ENCODE measurements at places on chromosomes 1 and 21.

- DNase-seq: no peak
These were observed 594.7 kb upstream of the CAMK1G start for GRCh38 chr1:208988811-208989222.

DNA sequence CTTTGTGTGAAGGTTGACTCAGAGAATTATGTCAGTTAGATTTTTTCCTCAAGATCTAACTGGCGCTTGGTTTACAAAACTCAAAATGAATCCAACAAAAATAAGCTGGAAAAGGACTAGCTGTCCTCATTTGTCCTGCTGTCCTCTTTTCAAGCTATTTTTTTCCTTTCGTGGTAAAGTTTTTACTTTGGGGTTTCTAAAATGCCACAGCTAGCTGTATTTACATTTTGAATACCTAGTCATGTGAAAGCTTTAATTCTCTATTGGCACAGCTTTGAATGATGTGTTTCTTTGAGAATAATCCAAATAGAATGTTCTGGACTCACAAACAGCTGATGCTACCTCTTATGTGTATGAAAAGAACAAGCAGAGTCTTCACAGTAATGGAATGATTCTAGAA lies 673.6 kb upstream of the NR5A2 start:
- DNase-seq: no peak

GRCh38 chr1:199150756-199151155 lies 511.9 kb downstream of the PTPRC start:
- DNase-seq: no peak

GRCh38 chr21:34693192-34693810 lies 24.5 kb downstream of the CLIC6 start:
- peak; percentile 59 for DNase-seq

- no peak for DNase-seq
These were observed 241.9 kb downstream of the RWDD3 start for GRCh38 chr1:95475686-95476457.

DNA sequence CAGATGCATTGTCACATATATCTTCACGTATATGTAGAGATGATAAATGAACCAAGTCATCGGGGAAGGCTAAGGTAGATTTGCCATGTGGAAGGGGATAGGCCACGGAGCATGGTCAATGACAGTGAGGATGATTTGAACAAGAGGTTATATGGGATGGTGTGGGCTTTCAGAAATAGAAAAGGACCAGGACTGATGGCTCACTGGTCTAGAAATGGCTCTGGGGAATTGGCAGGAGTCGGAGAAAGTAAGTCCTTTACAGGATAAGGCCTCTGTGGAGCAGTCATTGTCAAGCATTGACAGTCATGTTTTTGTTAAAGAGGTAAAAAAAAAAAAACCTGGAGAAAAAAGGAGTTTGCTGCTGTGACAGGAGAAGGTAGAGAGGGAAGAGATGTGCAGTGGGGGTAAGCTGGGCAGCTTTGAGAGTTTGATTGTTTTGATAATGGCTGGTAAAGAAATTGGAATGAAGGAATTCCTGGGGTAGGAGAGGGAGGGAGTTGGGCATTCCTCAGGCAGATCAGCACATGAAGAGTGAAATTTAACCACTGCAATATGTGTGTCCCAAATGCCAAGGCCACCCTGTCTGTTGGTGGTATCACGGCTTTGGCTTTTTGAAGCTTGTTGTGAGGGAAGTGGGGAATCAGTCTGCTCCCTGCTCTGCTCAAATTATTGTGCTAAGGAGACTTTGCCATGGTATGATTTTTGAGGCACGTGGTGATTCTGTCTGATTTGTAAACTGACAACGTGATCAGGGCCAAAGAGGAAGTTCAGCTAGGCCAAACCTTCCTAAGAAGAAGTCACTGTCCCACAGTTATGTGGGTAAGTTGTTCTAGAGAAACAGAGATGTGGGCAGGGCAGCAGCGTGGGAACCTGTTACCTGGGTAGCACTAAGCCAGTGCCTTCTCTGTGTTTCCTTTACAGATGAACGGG lies 26.0 kb downstream of the MACF1 start:
- no peak for DNase-seq

GRCh38 chr1:228000836-228001563 lies 5.8 kb upstream of the WNT3A start:
- no peak for DNase-seq

- no peak for DNase-seq
These were observed 322.9 kb downstream of the MATN1 start for GRCh38 chr1:30400507-30400906.

DNA sequence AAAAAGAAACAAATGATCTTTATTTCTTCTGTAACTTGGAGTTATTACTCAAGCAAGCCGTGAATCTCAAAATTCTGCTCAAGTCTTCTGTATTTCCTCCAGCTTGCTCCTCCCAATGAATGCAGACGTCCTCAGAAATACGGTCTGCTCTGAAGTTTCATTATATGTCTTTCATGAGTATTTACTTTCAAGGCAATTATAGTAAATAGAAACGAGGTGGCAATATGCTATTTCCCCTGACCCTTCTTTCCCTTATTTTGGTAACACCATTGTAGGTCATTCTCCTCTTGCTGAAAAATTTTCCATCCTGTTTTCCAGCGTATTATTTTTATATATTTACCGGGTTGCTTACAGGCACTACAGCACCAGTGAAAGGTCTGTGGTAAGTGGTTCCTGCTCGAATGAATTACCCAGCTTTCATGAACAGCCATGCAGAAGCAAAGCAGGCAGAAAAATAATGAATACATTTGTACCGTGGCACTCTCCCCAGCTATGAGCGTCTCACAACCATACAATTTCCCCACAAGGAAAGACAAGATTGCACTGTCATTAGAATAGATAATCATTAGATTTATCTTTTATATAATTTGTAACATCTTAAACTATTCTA lies 350.9 kb upstream of the PKN2 start:
- no peak for DNase-seq

- DNase-seq: peak; percentile 77
These were observed 12.9 kb downstream of the COPA start for GRCh38 chr1:160330119-160330518.

DNA sequence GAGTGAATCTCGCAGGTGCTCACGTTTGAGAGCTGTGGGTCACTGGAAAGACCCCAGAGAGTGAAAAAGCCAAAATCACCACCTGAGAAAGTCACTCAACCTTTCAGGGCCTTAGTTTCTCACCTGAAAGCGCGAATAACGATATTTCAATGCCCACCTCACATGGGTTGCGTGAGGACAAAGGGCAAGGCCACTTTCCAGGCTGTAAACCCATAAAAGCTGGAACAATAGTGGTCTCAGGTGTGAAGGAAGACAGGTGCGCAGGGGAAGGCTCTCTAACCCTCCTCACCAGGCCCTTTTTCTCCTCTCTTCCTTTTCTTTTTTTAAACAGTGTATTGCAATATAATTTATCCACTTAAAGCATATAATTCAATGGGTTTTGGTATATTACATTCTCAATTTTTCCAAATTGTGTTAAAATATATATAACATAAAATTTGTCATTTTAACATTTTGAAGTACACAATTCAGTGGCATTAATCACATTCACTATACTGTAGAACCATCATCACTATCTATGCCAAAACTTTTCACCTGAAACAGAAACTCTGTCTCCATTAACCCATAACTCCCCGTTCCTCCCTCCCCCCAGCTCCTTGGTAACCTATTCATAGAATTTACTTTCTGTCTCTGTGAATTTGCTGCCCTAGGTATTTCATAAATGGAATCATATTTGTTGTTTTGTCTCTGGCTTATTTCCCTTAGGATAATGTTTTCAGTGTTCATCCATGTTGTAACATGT lies 118.4 kb upstream of the TNR start:
- no peak for DNase-seq

- DNase-seq: no peak
These were observed 83.9 kb downstream of the DYRK1A start for GRCh38 chr21:37450445-37450941.

GRCh38 chr21:38556390-38556789 lies 58.1 kb upstream of the ERG start:
- no peak for DNase-seq

GRCh38 chr1:165476776-165477175 lies 31.9 kb upstream of the RXRG start:
- no peak for DNase-seq

GRCh38 chr1:227893949-227894721 lies 53.6 kb downstream of the WNT9A start:
- DNase-seq: no peak

- DNase-seq: peak; percentile 83
These were observed at the start of gene ATP5IF1 for GRCh38 chr1:28235755-28236655. TSS of gene ATP5IF1 (plus strand) at chr1:28236124. CDS start at chr1:28236184, 60 bp downstream.

- DNase-seq: no peak
These were observed 572 bp downstream of the FUCA1 start for GRCh38 chr1:23867542-23867894.

DNA sequence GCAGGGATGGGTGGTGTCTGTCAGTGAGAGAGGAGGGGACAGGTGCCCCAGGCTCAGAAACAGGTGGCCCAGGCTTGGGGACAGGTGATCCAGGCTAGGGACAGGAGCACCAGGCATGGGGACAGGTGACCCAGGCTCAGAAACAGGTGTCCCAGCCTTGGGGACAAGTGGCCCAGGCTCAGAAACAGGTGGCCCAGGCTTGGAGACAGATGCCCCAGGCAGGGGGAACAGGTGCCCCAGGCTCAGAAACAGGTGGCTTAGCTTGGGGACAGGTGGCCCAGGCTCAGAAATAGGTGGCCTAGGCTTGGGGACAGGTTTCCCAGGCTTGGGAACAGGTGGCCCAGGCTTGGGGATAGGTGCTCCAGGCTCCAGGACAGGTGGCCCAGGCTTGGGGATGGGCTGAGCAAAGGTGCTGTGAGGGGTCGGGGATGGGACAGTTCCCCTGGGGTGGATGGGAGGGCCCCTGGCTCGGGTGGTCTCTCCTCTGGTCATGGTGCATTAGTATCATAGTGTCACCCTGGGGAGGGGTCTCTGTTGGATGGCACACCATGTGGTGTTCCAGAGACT lies 87.7 kb upstream of the C1orf174 start:
- DNase-seq: no peak

GRCh38 chr1:20610970-20611369 lies 22.1 kb downstream of the CDA start:
- no peak for DNase-seq

- no peak for DNase-seq
These were observed 12.1 kb downstream of the PGBD2 start for GRCh38 chr1:248918131-248918530.

- DNase-seq: no peak
These were observed 99.6 kb downstream of the ATP6V1G3 start for GRCh38 chr1:198440842-198441241.

GRCh38 chr1:34155860-34156259 lies 9.2 kb downstream of the CSMD2 start:
- DNase-seq: no peak

DNA sequence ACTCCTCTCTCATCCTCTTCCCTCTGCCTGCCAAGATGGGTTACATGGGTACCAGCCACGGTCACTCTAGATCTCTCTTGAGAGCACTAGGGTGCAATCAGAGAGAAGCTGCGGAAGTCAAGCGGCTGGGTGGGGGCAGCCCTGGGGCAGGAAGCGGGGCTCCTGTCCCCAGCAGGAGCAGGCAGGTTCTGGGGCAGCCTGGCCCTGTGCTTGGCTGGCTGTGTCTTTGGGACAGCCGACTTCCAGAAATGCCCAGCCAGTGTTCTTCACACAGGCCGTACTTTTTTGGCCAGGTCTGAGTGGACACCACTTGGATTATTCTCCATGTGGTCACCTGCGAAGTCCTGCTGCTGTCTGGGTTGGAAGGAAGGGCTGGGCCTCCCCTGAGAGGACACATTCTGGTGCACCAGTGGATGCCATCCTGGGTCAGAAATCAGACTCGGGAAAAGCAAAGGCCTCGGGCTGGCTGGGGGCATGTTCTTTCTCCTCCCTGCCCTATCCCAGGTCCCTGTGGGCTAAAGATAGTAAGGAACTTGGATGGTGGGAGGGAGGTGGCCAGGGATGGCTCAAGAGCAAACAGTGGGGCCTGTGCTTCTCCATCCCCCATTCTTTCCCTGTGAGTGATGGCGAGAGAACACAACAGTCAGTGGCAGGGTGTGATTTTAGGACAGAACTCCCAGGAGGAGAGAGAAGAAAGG lies 93.7 kb downstream of the ITPKB start:
- no peak for DNase-seq

GRCh38 chr1:210232511-210233215 lies at the start of gene SERTAD4:
TSS of gene SERTAD4 (plus strand) at chr1:210232796. CDS start at chr1:210237961, 5,165 bp downstream.
- DNase-seq: no peak

- DNase-seq: no peak
These were observed 25.9 kb downstream of the PTGFR start for GRCh38 chr1:78516716-78517115.

GRCh38 chr1:223551610-223552009 lies 113.9 kb downstream of the CAPN8 start:
- no peak for DNase-seq

GRCh38 chr1:78224861-78225552 lies 179.2 kb downstream of the GIPC2 start:
- DNase-seq: no peak

- no peak for DNase-seq
These were observed 92.0 kb downstream of the CNIH3 start for GRCh38 chr1:224707843-224708725.

- DNase-seq: no peak
These were observed 124.8 kb downstream of the ESRRG start for GRCh38 chr1:216598448-216598847.

DNA sequence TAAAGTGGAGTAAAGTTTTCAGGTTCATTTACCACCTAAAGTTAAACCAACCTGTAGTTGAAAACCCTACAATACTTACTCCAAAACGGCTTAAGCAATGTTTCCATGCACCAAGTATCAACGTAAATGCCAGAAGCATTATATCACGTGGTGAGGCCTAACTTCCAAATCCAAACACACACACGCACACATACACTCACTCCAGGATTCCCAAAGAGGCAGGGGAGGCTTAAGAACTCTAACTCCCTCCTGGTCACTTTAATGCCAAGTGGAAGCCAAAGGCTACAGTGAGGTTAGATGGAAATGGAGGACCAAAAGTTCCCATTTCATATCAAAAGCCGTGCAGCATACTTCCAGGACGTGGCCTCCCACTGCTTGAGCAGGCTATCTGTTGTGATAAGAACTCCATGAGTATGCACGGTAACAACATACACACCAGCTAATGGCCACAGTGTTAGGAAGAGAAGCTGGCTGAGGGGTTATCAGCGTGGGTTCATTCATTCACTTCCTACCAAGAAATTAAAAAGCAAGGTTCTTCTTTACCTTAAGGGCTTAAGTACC lies 224.1 kb downstream of the SLC45A1 start:
- no peak for DNase-seq

DNA sequence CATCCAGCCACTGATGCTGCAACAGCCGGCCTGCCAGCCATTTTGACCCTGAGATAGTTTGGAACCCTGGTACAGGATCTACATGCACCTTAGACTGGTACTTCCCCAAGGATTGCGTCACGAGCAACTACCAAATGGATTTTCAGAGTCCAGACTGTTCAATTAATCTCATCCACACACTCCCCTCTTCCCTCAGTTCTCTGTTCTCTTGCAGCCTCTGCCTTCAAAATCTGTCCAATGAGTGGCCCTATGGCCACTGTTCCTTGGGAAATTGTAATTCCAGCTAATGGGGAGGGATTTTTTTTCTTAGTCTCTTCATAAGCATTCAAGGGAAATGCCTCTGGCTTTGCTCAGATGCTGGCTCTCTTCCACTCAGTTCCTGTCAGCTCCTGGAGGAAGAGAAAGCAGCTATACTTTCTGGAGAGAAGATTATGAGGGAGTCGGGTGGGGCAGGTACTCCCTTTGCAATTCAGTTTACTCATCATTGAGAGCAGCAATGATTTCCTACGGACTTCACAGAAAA lies 19.8 kb upstream of the UAP1 start:
- no peak for DNase-seq

Measured in NCI-H187 treated with DMSO at 0.1 percent for 48 hours (cell line).